Ureter (tissue), 1 donor: ENCODE measurements at places on chromosomes 3 and 15. TPM values are rescaled to one million over a fixed set of nuclear protein-coding genes. Genes with fewer than 3 reads are reported as not detected.

ZNF639 gene
- total RNA-seq: 32.7 TPM

ADAMTSL3 gene
- 9.7 TPM for total RNA-seq

LRRC28 gene
- 27.6 TPM for total RNA-seq

MYLK gene
- total RNA-seq: 942 TPM

LNP1 gene
- total RNA-seq: 4.0 TPM

CAV3 gene
- not detected for total RNA-seq

RBMS3 gene
- 79.3 TPM for total RNA-seq

CLCN2 gene
- 11.7 TPM for total RNA-seq

XCR1 gene
- total RNA-seq: 0.70 TPM

PPP1R14D gene
- not detected for total RNA-seq

WDR93 gene
- total RNA-seq: 0.68 TPM

CFAP20DC gene
- total RNA-seq: 0.18 TPM

VPS13C gene
- 166 TPM for total RNA-seq

BOC gene
- total RNA-seq: 79.6 TPM

LDHAL6B gene
- total RNA-seq: not detected

WWTR1 gene
- total RNA-seq: 67.1 TPM

LRRC2 gene
- total RNA-seq: 0.81 TPM

CSTA gene
- 62.3 TPM for total RNA-seq

MUC13 gene
- total RNA-seq: not detected

PPCDC gene
- 23.4 TPM for total RNA-seq

EPB42 gene
- total RNA-seq: not detected

ANAPC13 gene
- total RNA-seq: 50.9 TPM

MKRN2OS gene
- total RNA-seq: 2.3 TPM

CCR2 gene
- 1.3 TPM for total RNA-seq

CDC25A gene
- total RNA-seq: 2.1 TPM

FRMD4B gene
- 28.6 TPM for total RNA-seq

GUCA1C gene
- not detected for total RNA-seq

SLC6A11 gene
- 4.1 TPM for total RNA-seq

PODXL2 gene
- 15.9 TPM for total RNA-seq

MCF2L2 gene
- 3.0 TPM for total RNA-seq

ITIH1 gene
- total RNA-seq: not detected

C15orf62 gene
- total RNA-seq: 0.52 TPM

HACL1 gene
- total RNA-seq: 35.0 TPM

RCN2 gene
- 47.4 TPM for total RNA-seq

TFDP2 gene
- total RNA-seq: 42.1 TPM

SCN10A gene
- not detected for total RNA-seq

GRK7 gene
- not detected for total RNA-seq

SUCLG2 gene
- total RNA-seq: 70.8 TPM

SLC22A13 gene
- total RNA-seq: 0.68 TPM

RPS27L gene
- 111 TPM for total RNA-seq

SLC12A1 gene
- total RNA-seq: not detected

SLC27A2 gene
- 8.1 TPM for total RNA-seq

KATNBL1 gene
- 63.2 TPM for total RNA-seq

PIERCE2 gene
- 3.0 TPM for total RNA-seq

PLSCR5 gene
- not detected for total RNA-seq

GPR149 gene
- not detected for total RNA-seq

GOLGA8B gene
- total RNA-seq: 172 TPM

CLDN16 gene
- 1.1 TPM for total RNA-seq

GREM1 gene
- total RNA-seq: 26.0 TPM

DCP1A gene
- 31.7 TPM for total RNA-seq

RAB6B gene
- 8.2 TPM for total RNA-seq

SIDT1 gene
- total RNA-seq: 61.6 TPM

ADIPOQ gene
- total RNA-seq: 0.60 TPM

SLC9A9 gene
- total RNA-seq: 15.0 TPM

CLDN18 gene
- not detected for total RNA-seq

RYR3 gene
- 10.6 TPM for total RNA-seq

CHST2 gene
- 8.1 TPM for total RNA-seq

CGNL1 gene
- total RNA-seq: 12.6 TPM
